ENCODE measurements at places on chromosomes 7 and 10.

- peak; percentile 43 for DNase-seq
Measured at GRCh38 chr10:80996615-80997193, 459.0 kb downstream of the SH2D4B start.

DNA sequence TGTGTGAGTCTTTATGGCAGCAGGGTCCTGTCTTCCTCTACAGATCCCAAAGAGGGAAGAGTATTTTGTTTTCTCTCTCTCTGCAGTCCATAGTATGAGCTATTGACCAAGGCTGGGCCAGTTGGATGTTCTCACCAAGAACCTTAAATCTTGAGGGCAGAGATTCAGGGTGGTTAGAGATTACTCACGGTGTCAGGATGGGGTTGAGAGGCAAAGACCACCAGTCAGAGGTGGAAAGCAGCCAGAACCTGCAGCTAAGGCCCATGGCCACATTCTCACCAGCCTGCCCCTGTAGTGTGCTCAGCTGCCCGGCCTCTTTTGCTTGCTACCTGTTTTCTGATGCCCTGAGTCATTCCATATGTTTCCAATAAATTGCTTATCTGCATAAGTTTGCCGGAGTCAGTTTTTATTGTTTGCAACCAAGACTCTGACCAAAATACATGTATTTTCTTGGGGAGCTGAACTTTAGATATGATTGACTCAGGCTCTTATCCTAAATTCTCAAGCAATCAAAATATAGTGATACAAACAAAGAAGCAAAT lies 67.0 kb downstream of the MAP3K8 start:
- no peak for DNase-seq

DNA sequence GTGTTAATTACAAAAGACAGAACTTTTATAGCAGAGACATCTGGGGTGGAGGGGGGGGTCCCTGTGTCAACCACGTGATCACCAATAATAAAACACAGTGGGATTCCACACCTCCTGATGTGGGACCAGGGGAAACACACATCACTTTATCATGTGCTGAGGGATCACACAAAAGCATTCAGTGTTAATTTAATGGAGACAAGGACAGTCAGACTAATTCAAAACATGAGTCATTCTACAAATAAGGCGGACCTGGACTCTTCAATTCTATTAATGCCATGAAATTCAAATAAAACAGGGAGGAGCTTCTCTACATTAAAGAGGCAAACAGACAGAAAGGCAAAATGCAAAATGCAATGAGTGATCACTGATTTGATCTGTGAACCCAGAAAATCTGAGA lies 67.3 kb upstream of the PFKP start:
- no peak for DNase-seq

GRCh38 chr7:1127001-1127400 lies 33.0 kb downstream of the ZFAND2A start:
- peak; percentile 48 for DNase-seq

- DNase-seq: no peak
Measured at GRCh38 chr7:50166997-50167965, 74.2 kb upstream of the ZPBP start.

GRCh38 chr7:87505122-87505521 lies 29.6 kb upstream of the ABCB4 start:
- no peak for DNase-seq

- DNase-seq: no peak
Measured at GRCh38 chr10:78148961-78149612, 115.4 kb downstream of the RPS24 start.

GRCh38 chr10:114628106-114628505 lies 30.0 kb downstream of the ABLIM1 start:
- no peak for DNase-seq

- DNase-seq: no peak
Measured at GRCh38 chr7:26659121-26659520, 205.3 kb downstream of the SKAP2 start.

DNA sequence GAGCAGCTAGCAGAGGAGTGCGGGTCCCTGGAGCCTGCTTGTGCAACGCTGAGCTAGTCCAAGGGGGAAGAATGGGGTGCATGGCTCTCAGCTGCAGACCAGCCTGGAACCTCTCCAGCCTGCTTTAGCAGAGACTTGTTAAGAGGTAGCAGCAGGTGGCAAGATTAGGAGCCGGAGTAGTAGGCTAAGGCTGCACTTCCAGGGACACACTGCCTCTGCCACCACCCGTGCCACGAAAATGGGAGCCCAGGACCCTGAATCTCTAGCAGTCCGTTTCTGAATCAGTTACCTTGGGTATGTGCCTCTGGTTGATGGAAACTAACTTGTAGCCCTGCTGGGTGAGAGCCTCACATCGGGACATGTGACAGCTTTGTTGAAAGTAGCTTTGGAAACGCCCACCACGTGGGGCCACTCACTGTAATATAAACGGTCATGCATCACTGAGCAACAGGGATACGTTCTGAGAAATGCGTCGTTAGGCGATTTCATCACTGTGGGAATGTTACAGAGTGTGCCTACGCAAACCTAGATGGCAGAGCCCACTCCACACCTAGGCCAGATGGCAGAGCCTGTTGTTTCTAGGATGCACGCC lies 25.9 kb downstream of the HTRA1 start:
- peak; percentile 36 for DNase-seq

GRCh38 chr10:26503911-26504310 lies 65.8 kb downstream of the APBB1IP start:
- no peak for DNase-seq

- no peak for DNase-seq
Measured at GRCh38 chr7:29547421-29547820, 16.2 kb upstream of the PRR15 start.

DNA sequence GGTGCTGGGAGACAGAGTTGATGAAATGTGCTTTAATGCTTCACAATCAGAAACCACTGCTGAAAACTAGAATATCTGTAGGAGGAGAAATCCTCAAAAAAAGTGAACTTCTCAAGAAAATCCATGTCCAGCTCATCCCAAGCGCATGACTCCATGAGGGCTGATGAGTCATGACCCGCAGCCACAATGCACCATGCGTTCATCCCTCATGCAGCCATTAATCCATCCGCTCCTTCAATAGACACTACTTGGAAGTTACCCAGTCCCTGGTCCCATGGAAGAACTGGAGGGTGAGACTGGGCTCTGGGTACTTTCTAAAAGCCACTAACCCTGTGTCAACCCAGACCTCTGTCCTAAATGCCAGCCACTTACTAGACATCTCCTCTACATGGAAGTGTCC lies 24.4 kb downstream of the TMEM273 start:
- no peak for DNase-seq

- DNase-seq: no peak
Measured at GRCh38 chr10:11849277-11849676, 26.1 kb downstream of the PROSER2 start.

GRCh38 chr10:78991187-78991586 lies 77.6 kb upstream of the ZMIZ1 start:
- no peak for DNase-seq

DNA sequence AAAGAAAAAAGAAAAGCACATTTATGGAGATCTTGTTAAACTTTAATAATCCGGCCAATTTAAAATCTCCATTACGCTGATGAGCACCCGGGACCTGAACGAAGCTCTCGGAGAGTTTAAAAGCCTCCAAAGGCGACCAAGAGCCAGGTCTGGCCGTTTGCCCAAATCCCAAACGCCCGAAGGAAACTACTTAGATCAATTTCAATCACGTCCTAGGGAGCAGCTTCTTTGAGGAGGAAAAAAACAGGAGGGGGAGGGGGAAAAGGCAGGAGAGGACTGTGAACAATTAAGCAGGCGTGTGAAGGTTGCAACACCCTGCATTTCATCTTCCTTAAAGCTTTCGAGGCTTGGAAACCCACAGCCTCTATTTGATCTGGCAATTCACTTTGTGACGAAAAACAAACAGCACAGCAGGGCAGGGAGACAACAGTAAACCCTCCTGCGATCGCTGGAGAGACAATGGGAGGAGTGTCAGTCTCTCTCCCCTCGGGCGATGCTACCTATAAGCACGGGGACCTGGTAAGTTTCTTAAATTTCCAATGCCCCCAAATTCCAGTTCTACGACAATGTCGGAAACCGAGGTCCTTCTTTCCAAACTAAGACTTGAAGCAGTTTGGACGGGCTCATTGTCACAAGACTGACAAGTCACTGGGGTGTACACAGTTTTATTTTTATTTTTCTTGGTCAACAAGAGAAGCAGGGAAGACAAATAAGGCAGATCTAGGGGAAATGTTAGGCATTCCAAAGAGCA lies 1.2 kb downstream of the KLF6 start:
- DNase-seq: peak; percentile 20

- no peak for DNase-seq
Measured at GRCh38 chr7:125561006-125561405, 631.4 kb upstream of the POT1 start.

DNA sequence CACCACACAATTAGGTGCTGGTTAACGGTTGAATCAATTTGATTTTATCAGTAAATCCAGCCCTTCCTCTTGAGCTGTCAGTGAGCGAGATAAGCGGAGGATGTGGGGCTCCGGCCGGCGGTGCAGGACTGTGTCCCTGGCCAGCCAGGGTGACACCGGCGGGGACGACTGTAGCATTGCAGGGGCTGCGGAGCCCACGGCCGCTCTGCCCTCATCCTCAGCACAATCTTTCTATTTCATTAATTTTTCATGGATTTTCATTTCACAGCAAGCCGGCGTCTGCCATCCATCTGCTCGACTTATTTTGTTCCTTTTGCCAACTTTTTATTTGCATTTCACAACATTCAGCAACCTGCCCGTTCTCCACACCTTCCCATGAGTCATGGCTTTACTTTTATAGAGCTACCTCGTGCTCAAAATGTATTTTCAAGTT lies 4.7 kb downstream of the ADARB2 start:
- no peak for DNase-seq

GRCh38 chr10:22294694-22295093 lies 21.5 kb upstream of the COMMD3 start:
- no peak for DNase-seq

DNA sequence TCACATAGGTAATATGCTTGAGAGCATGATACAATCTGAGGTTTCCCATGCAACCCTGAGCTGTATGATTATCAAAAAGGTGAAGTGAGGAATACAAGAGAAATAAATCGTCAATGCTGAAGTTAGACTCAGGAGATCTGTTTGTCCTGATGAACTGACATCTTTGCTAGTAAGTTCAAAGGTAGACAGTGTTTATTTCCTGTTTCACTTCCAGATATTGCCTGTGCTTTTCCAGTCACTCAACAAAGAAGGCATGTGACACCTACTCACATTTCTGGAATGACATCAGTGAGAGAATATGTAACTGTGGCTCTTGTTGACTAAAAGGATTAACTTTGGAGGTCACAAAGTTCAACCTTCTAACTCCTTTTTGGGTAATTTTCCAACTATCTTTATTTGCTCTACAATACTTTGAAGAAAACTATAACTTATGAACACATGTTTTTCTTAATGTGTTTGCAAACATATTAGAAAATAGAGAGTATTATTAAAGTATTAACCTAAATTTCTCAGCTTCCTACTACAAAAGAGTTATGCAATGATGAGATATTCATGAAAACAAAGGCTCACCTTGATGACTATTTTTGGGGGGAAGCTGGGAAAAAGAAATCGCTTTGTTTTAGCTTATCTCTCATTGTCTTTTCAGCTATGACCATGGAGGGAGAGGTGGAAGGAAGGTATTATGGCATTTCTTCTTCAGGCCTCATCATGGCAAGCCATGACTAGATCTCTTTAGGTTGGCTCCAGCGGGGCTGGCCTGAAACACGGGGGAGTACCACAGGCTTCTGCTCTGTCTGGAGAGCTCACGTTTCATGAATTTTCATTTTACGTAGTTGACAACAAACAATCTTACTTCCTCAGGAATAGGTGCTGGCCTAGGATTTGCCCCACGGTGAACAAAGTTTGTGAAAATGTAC lies 214.7 kb upstream of the SLC26A5 start:
- DNase-seq: no peak

GRCh38 chr10:70599791-70600190 lies 2.8 kb downstream of the PRF1 start:
- no peak for DNase-seq

DNA sequence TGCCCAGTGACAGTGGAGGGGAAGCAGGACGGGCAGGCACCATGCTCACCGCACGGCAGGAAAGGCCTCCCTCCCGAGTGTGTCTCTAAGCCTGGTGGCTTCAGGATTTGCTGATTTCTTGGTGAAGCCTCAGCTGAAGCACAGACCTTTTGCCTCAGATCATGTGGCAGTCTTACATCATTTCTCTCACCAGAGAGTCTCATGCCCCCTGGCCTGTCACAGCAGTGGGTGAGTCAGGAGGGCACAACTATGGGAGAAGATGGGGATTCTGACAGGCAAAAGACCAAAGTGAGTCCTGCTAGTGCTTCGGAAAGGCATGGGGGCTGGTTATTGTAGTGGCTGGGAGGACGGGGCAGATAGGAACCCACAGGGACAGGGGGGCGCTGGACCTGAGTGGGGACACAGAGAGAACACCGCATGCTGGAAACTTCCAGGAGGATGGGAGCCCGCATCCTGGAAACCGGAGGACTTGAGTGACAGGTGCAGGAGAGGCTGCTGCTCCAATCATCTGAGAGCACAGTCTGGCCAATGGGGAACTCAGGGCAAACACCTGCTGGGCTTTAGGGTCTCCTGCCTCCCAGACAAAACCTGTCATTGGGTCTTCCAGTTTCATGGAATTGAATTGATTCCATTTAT lies 166.8 kb downstream of the ADARB2 start:
- DNase-seq: no peak

DNA sequence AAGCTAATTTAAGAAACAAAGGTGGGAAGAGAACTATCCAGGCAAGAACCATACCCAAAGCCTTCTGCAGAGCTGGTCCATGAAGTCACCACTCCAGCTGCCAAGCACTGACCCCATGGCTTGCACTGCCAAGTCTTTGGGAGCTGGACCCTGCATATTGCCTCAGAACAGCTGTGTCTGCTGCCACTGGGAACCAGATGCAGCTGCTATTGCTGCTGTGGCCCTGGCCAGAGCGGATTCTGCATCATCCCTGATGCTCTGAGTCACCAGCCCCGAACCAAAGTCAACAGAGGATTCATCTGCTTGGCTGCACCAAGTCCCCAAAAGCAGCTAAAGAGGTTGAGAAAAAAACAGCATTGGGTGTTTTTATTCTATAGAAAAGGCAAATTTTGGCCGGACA lies 39.2 kb upstream of the GSAP start:
- no peak for DNase-seq

- DNase-seq: no peak
Measured at GRCh38 chr7:92636018-92636560, 45.9 kb upstream of the FAM133B start.

DNA sequence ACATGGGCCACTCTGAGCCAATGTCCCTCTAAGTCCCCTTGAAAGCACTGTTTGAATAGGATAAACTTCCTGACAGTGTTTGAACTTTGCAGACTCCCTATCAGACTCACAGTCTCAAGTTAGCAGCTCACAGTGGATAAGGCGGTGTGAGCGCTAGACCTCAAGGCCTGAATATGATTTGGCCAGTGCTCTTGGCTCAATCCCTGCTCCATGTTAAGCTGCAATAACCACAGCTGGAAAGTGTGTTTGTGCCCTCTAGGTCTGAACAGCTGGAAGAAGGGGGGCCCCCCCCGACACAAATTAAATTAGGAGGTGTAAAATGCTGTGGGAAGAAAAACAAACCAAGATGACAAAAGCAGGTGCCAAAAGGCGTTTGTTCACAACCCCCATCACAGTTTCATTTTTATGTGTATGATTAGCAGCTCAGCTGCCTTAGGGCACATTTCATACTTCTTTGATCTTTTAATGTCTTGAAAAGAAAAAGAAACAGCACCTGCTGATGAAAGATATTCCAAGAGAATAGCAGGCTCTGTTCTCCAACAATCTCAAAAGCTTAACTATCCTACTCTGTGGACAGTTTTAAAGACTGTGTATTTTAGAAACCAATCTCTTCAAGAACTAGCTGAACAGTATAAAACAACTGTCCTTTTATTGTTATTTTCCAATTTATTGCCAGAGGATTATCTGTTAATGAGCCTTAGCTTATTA lies 167.6 kb downstream of the SNX13 start:
- no peak for DNase-seq

- DNase-seq: no peak
Measured at GRCh38 chr10:14584661-14585060, 190.0 kb downstream of the FAM107B start.

Measured in NCI-H2171 (cell line).